ENCODE measurements at places on chromosomes 1 and 21.

DNA sequence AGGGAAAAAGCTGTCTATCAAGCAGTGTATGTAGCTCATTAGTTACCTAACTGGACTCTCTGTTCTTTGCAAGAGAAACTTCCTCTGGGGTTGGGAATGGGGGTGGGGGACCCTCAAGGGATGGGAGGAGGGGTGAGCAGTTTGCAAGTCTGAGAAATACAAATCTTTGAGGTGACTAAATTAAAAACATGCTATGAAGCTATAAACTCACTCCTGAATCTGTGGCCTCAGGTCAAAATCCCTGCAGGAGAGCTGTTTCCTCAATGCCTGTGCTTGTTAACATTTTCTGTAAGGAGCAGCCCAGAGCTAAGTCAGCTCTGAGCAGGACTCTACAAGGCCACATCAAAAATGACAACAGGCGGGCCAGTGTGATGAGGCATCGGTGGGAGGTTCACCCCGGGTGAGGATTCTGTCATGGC, 32.8 kb upstream of the PTPRC start:
- DNase-seq = no peak

- DNase-seq = no peak
Observed at GRCh38 chr1:64959986-64960385, 6.4 kb downstream of the JAK1 start.

DNA sequence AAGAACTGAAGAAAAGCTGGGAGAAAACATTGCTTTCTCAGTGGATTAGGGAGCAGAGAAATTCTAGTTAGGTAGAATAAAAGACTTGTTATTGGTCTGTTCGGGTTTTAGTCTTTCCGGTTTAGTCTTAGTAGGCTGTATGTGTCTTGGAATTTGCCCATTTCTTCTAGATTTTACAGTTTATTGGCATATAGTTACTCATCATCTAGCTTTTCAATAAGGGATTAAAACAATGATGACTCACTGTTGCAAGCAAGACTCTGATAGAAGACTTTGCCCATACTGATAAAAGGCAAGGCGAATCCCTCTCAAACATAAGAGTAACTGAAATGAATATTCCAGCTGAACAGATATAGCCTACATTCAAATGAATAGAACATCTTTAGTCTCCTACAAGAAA, 62.3 kb downstream of the GPR137B start:
- no peak for DNase-seq

DNA sequence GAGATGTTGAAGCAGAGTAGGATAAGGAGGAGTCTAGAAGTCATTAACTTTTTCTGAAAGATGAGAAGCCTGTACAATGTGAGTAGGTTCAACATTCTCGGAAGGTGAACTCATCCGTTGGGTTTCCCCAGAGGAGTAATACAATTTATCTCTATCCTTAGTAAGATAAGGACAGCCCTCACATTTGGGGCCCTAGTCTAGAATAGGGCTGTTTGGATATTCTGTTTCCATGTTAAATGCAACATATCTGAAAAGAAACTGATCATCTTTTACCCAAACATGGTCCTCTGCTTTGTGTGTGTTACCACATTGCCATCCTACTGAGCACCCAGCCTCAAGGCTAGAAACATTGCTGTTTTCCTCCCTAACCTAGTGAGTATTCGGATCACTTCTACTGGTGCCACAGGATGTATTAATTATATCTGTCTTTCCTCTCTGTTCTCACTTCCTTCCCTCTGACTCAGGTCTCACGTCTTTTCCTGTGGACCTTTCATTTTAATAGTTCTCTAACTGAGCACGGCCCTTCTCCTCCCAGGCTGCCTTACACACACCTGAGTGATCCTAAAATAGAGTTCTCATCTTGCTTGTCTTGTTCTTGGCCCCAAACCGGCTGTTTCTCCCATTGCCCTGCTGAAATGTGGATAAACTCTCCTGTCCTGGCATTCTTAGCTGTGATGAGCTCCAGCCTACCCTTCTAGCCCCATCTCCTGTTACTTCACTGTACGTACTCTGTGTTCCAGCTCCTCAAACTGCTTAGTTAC, 91.7 kb downstream of the CDC14A start:
- DNase-seq = no peak

- no peak for DNase-seq
Observed at GRCh38 chr1:205508227-205508714, 3.8 kb downstream of the CDK18 start.

GRCh38 chr1:51960262-51960661, 30.2 kb downstream of the RAB3B start:
- DNase-seq = no peak

GRCh38 chr1:206833106-206833680, 32.2 kb upstream of the IL20 start:
- no peak for DNase-seq

- no peak for DNase-seq
Observed at GRCh38 chr1:66258404-66259105, 275.4 kb upstream of the SGIP1 start.

DNA sequence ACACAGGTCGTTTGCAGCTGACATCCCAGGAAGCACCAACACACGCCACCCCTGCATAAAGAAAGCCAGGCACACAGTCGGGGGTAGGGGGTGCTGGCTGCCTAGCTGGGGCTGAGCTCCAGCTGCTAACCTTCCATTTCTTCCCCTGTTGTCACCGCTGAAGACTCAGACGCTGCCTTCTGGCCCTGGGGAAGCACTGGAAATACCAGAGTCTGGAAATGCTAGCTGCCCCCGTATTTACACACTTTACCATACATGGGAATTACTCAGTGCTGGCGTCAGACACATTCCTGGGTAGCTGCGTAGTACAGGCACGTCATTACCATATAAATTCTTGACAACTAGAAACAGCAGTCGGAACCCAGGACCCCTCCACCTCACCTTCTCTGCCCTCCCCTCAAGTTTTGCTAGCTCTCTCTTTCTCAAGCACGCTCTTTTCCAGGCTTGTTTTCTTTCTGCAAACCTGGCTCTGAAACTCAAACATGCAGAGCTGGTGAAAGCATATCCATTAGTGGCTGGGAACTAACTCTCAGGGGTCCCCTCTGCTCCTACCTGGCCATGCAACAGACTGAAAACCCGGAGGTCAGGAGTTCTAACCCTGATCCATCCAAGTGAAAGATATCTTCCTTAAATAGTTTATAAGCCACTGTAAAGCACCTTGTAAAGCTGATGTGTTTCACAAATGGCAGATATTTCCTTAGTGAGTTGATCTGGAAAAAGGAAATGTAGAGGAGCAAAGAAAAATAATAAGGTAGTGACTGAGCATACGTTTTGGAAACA, 3.3 kb downstream of the CSRP1 start:
- no peak for DNase-seq

DNA sequence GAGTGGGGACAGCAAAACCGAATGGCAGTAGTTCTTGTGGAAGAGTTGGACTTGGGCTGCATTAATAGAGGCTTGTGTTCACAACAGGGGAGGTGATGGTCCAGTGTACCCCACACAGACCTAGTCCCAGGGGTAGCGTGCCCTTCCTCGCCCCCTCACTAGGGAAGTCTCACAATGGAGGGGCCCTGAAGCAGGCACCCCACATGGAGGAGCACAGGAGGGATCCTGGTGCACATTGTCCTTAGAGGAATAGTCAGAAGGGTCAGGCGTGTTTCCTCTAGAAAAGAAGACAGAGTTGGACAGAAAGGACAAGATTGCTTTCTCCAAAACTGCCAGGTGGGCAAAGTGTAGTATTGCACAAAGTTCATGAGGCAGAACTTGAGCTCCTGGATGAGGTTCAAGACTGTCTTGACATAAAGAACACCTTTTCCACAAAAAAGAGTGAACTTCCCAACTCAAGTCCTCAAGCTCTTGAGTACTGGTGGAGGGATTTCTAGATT, 23.3 kb downstream of the ETNK2 start:
- no peak for DNase-seq

- no peak for DNase-seq
Observed at GRCh38 chr1:65259816-65260215, 49.5 kb upstream of the DNAJC6 start.

DNA sequence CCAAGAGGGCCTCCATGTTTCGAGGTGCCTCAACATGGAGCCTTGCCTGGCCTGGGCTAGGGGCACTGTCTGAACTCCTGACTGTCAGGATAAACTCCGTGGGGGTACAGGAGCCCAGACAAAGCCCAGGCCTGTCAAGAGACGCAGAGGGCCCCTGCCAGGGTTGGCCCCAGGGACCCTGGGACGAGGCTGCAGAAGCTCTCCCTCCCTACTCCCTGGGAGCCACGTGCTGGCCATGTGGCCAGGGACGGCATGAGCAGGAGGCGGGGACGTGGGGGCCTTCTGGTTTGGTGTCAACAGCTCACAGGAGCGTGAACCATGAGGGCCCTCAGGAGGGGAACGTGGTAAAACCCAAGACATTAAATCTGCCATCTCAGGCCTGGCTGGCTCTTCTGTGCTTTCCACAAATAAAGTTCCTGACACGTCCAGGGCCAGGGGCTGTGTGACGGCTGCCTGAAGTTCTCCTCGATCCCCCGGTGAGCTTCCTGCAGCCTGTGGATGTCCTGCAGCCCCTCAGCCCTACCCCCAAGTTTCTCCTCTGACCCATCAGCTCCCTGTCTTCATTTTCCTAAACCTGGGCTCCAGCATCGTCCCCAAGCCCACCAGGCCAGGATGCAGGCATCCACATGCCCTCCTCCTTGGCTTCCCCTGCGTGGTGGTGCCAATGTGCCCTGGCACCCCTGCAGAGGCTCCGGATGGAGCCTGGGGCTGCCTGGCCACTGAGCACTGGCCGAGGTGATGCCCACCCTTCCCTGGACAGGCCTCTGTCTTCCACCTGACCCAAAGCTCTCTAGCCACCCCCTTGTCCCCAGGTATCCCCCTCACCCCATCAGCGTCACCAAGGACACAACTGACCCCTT, 12.8 kb upstream of the LRRC3 start:
- no peak for DNase-seq

DNA sequence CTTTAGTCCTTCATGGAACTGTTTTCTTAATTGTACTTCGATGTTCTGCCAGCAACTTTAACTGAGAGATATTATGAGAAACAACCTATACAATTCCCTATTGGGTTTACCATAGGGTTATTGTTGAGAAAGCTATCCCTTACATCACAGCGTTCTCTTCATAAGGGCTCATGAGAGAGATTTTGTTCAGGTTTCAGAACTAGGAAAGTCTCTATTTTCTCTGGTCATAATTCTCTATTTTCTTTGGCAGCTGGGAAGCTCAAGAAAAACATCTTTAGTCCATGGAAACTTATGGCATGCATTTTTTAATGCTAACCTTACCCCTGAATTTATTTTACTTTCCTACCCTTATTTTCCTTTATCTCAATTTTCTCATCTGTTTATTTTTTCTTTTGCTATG, 38.2 kb downstream of the NMNAT2 start:
- DNase-seq = no peak

DNA sequence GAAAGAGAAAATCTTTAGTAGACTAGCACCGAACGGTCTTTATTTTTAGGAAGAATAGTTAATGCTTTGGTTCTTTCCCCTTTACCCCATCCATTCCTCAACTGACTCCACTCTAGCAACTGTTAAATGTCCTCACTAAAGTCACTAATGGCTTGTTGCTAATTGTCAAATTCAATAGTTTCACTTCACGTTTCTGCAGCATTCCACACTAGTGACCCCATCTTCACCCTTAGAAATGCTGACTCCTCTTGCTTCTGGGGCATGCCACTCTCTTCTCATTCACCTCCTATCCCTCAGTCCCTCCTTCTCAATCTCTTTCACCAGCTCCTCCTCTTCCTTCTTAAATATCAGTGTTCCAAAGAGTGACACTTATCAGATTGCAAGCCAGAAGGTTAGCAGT, 19.4 kb upstream of the CADM3 start:
- DNase-seq = no peak

DNA sequence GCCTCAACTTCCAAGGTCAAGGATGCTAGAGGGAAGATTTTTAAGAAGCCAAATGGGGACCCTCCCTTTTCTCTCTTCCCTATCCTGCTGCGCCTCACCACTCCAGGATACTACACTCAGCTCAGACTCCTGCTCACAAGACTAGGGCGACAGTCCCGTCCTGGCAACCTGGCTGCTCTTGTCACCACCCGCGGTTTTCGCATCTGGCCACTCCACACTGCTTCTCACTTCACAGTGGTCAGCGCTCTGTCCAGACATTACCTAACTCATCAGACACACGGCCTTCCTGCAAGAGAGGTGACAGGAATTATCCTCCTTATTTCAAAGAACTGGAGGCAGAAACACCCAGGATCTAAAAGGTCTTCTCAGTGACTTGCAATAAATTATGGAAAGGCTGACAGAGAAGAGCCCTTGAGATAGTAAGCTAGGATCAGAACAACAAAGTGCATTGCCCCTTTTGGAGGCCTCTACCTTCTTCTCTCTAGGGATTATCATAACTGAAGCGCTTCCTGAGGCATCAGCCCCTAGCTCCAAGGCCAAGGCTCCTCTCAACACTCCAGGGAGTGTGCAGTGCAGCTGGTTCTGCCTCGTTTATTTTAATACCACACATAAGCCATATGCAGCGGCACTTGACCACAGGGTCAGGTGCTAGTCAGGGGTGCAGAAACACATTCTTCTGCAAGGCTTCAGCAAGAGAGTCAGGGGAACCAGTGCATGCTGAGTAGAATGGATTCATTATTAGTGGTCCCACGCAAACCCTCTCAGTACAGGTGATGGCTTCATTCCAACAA, 41.9 kb downstream of the ASTN1 start:
- no peak for DNase-seq

DNA sequence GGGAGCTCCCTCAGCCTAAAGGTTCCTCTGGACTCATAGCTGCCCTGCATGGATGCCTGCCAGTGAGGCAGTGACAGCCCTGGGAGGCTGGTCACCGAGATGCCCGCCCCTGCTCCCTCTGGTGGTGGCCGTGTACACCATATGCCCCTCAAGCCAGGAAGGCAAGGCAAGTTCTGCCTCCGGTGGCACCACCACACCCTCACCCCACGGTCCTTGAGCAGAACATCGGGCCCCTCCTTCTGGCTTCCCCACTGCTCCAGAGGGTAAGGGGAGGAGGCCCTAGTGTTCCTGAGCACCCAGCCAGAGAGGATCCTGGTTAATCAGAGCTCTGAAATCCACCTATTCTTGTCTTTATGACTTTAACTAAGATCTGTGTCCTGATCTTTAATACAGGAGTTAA, 1.5 kb upstream of the S100A14 start:
- DNase-seq = no peak

DNA sequence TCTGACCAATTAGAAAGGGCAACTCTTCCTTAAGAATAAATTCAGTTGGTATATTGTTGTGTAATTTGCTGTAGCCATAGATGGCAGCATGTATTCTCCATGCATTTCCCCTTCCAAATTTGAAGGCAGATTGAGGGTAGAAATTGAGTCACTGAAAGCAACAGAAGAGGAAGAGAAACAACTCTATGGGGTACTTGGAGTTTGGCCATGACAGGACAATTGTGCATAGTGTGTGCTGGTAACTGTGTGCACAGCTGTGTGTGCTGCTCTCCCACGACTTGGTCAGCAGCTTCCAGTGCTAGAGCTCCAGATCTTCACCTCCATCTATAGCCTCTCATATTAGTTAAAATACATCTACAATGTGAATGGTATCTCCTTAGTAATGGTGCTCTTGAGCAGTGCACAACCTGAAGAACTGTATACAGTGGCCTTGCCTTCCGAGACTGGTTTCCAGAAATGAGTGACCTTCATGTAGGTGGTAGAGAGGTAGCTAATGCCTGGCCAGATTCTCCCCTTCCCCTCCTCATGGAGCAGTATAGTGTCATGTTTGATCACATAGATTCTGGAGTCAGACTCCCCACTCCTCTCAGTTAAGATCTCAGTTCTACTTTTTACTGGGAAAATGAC, 882 bp upstream of the FCAMR start:
- DNase-seq = no peak

GRCh38 chr1:154945160-154945961, 8.8 kb upstream of the PMVK start:
- DNase-seq = no peak
